ENCODE measurements at places on chromosomes 6 and 20. TPM values are rescaled to one million over a fixed set of nuclear protein-coding genes. Genes with fewer than 3 reads are reported as not detected.

Gene GTSF1L
- 0.32 TPM for total RNA-seq

Gene GSTA4
- total RNA-seq, result 20.8 TPM

Gene TMC2
- not detected for total RNA-seq

Gene EFCAB8
- total RNA-seq, result not detected

Gene CUTA
- total RNA-seq, result 43.2 TPM

Gene PDYN
- total RNA-seq, result not detected

Gene FAM184A
- total RNA-seq, result under 0.01 TPM

Gene CFAP61
- total RNA-seq, result not detected

Gene AGPAT4
- 7.5 TPM for total RNA-seq

Gene SMOC2
- total RNA-seq, result not detected

Gene FERMT1
- total RNA-seq, result 0.65 TPM

Gene C20orf96
- 1.6 TPM for total RNA-seq

Gene PNPLA1
- not detected for total RNA-seq

Gene PLA2G7
- not detected for total RNA-seq

Gene PREP
- 21.8 TPM for total RNA-seq

Gene VSTM2L
- total RNA-seq, result not detected

Gene SRMS
- not detected for total RNA-seq

Gene PCED1A
- 18.5 TPM for total RNA-seq

Gene LY6G6D
- total RNA-seq, result not detected

Gene CRISP3
- total RNA-seq, result not detected

Gene C6orf141
- total RNA-seq, result 2.7 TPM

Gene NPBWR2
- not detected for total RNA-seq

Gene PSMB9
- total RNA-seq, result 89.1 TPM

Gene HLA-DRA
- not detected for total RNA-seq

Gene SPATS1
- not detected for total RNA-seq

Gene RBM38
- total RNA-seq, result 16.2 TPM

Gene TPD52L1
- 2.3 TPM for total RNA-seq

Gene HIVEP2
- 2.6 TPM for total RNA-seq

Gene CLPSL1
- not detected for total RNA-seq

Gene CST2
- total RNA-seq, result not detected

Gene GPR31
- not detected for total RNA-seq

Gene NNAT
- total RNA-seq, result under 0.01 TPM

Gene HAO1
- total RNA-seq, result not detected

Gene COL9A1
- not detected for total RNA-seq

Gene FAM83C
- not detected for total RNA-seq
